ENCODE measurements at places on chromosomes 11 and 22.
A peak's percentile ranks its signal among the peaks of the same experiment; 100 is the strongest.

DNA sequence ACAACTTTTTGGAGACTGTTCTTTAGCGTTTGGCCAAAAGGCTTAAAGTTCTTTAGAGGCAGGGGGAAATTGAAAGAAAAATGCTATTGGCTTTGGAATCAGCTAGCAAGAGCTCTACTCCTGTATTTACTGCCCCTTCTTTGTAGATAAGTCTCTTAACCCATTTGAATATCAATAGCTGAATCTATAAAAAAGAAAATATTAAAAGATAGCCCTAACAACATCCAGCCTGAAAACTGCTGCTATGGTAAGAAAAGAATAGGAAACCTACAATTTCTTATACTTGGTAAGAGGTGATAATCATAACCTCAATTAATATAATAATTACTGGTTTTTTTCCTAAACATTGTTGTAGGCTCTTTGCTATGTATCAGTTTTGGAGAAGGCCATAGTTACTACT lies at the start of gene OR5B12:
OR5B12 (minus strand) TSS at position 101 of the 400 bp plus-strand sequence. CDS start 2,085 bp downstream, outside the sequence.
- DNase-seq, result no peak

- DNase-seq, result peak; percentile 61
Measured at GRCh38 chr11:124746621-124747243, 5.3 kb downstream of the VSIG2 start.

GRCh38 chr22:37794376-37794775 lies 13.4 kb upstream of the GCAT start:
- DNase-seq, result no peak

DNA sequence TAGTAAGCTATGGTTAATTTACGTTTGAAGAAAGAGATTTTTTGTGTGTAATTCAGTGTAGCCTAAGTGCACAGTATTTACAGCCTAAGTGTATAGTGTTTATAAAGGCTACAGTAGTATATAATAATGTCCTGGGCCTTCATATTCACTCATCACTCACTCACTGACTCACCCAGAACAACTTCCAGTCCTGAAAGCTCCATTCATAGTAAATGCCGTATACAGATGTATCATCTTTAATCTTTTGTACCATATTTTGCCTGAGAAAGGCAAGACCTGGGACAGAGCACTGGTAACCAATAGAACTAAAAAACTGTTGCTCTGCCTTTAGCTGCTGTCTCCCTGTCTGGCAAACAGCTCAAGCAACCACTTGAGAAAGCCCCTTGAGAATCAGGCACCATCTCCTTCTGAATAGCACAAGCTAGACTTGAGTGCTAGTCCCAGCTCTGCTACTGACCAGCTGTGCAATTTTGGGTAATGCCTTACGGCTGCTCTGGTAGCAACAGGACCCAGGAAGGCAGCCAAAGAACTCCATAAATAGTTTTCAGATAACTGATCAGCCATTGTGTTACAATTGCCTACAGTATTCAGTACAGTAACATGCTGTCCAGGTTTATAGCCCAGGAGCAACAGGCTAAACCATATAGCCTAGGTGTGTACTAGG lies 131.3 kb downstream of the KCNC1 start:
- no peak for DNase-seq

DNA sequence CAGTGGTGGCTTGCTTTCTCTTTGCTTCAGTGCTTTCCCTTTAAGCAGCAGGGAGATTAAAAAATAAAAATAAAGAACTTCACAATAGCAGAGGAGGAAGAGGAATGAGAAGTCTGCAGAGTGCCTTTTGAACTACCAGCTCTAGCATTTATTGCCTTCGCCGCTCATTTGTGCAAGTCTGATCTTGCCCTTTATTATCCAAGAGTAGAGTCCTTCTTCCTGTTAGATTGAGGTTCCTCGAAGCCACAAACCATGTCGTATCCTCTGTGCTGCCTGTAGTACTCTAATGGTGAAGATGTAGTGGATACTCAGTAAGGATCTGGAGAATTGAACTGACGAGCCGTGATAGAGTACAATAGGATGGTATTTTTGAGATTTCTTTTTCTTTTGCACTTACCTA lies 101.2 kb upstream of the RAG2 start:
- DNase-seq, result no peak

All from stimulated activated CD8-positive, alpha-beta memory T cell treated with anti-CD3 and anti-CD28 coated beads, Interleukin-15, amount 100 ng/mL, for 1 hour (primary cell).